GM04504 (cell line): ENCODE measurements at places on chromosomes 7 and 10.

GRCh38 chr7:77542895-77543294, 5.8 kb downstream of the PTPN12 start:
- no peak for DNase-seq

- no peak for DNase-seq
Measured at GRCh38 chr10:8049045-8049864, 5.2 kb upstream of the GATA3 start.

GRCh38 chr7:51255536-51256208, 60.9 kb downstream of the COBL start:
- DNase-seq: no peak

GRCh38 chr10:33612551-33612950, 278.1 kb upstream of the NRP1 start:
- peak; percentile 68 for DNase-seq

DNA sequence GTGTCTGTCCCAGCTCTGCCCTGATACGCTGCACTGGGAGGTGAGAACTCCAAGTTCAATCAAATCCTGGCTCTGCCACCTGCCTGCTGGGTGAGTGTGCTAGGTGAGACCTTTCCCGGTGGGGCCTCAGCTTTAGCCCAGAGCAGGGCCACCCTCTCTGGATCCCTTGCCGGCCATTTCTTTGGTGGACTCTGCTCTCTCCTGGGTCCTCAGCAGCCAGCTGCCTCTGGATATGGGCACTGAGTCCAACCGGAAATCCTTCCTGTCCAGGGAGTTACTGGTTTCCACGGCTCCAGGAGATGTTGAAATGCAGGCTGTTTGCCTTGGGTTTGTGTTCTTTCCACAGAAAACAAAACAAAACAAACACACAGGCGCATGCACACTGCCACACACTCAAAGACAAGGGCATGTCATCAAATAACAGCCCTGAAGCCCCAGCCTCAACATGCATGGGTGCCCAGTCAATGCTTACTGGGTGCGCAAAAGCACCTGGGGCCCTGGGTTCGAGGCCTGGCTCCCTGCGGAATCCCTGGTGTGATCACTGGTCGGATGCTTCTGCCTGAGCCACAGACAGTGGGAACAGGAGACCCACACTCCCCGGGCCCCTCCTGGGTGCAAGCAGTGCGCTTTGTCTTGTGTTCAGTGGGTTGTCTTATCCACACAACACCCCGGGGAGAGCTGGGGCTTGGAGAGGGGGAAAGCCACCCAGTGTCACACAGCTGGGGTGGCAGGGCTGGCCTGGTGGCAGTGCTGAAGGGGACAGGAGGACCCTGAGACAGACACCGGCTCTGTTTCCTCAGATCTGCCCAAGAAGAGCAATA, 33.1 kb downstream of the PPIF start:
- peak; percentile 77 for DNase-seq

DNA sequence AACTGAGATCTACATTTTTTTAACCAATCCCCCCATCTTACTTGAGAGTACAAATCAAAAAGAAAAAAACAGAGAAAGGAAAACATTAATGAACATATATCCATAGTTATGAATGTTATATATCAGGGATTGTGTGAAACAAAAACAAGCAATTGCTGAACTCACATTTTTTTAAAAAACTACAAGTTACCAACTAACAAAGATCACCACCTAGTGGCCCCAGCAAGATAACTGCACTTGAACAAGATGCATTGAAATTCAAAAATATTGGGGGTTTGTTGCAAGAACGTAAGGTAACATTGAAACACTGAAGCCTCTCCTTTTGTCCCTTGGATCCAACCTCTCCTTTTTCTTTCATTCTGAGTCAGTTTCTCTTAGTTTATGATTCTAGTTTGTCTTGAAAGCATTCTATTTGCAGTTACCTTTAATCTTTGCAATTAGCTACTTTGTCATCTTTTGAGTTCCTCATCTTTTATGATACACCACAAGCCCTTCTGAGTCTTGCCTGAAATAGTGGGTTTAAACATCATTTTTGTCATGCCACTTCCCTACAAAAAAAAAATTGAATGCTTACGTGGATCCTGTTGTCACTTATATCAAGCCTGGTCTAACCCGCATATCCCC, 87.3 kb upstream of the TES start:
- peak; percentile 3 for DNase-seq

GRCh38 chr10:29859521-29860130, 199.8 kb downstream of the JCAD start:
- DNase-seq: no peak

- DNase-seq: no peak
Measured at GRCh38 chr7:1704811-1705738, 35.0 kb downstream of the ELFN1 start.

DNA sequence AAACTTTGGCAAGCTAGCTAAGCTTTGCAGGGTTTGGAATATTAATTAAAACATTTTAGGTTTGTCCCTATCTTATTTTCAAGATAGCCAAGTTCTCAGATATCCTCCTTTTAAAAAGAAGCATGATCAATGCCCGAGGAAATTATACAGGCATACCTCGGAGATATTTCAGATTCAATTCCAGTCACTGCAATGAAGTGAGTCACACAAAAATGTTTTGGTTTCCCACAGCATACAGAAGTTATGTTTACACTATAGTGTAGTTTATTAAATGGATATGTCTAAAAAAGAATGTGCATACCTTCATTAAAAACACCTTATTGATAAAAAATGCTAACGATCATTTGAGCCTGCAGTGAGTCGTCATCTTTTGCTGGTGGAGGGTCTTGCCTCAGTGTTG, 382.9 kb upstream of the NPVF start:
- no peak for DNase-seq

DNA sequence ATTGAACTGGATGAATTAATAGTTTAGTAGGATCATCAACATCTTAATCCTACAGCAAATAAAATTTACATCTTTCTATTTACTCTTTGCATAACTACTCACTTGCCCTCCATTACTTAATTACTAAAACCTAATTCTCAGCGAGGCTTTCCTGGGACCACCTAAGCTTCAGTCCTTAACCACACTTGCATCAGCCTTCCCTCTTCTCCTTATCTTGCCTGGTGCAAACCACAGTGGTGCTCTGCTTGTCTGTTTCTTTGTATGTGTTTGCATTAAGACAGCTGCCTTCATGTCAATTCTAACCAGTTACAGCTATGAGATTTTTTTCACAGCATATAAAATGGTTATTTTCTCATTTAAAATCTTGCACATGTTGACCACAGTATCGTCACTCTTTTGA, 72.6 kb upstream of the ZNF92 start:
- DNase-seq: no peak

GRCh38 chr10:29142516-29143314, 146.2 kb upstream of the LYZL1 start:
- DNase-seq: no peak

- DNase-seq: no peak
Measured at GRCh38 chr7:23717788-23718187, 7.8 kb downstream of the STK31 start.

DNA sequence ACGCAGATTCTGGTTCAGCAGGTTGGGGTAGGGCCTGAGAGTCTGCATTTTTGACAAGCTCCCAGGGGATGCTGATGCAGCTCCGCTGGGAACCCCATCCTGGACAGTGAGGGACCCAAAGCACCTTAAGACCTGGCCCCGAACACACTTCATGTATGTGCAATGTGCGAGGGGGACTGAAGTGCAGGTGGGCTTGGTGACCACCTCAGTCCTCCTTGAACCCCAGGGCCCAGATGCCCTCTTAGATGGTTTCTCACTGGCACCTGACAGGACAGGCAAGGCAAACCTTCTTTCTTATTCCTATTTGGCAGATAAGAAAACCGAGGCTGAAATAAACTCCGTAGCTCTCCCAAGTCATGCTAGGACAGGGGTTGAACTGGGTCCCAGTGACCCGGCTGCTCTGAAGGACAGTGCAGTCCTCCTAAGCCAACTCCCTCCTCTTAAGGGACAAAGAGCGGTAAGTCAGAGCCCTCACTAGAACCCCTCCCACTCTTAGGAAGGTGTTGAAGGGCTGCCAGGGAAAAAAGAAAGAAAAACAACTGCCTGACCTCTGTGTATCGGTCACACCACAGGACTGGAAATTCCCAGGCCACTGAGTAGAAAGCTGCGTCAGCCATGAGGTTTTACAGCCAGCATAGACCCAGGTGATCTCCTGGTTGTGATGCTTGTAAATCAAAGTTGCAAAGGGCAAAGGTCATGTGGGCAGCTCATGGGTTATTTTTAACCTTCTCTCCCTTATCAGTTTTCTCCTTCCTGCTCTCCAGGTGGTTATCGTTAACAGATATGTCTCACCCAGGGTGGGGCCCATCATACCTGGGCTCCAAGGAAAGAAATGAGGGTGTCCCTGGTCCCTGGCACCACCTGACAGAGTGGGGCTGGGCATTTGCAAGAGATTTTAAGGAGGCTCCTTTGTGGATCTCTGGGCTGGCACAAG, 90.9 kb upstream of the SMNDC1 start:
- peak; percentile 72 for DNase-seq

- no peak for DNase-seq
Measured at GRCh38 chr10:91187156-91187555, 33.3 kb upstream of the PCGF5 start.

DNA sequence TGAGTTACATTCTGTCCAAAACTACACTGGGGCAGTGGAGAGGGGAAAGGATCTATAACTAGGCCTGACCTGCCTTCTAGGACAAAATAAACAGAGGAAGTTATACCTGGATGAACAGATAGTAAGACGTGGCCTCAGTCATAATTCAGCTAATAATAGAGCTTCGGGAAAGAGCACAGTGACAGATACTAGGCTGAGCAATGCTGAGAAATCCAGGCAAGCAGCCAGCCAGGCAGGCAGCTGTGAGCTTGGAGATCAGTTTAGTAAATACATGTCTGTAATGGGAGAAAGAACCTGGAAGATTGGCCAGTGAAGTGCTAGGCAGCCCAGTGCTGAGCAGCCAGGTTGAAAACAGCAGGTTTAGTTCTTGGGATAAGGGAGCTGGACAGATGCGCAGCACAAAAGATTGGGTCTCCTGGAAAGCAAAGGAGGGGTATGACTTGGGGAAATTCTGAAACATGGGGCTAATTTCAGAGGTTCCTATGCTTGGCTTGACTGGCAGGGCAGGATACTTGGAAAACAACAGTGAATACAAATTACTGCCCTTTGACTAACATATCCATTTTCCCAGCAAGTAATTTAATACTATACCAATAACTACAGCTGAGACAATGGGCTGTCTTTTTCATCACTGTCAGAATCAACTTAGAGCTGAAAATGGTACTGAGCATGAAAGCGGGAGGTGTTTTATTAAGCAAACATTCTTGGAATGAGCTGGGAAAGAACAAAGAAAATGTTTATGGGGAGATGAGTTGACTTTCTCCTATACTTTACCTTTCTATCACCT, 140.8 kb downstream of the DGKB start:
- DNase-seq: peak; percentile 85

- no peak for DNase-seq
Measured at GRCh38 chr10:77641344-77641743, 3.7 kb upstream of the KCNMA1 start.

DNA sequence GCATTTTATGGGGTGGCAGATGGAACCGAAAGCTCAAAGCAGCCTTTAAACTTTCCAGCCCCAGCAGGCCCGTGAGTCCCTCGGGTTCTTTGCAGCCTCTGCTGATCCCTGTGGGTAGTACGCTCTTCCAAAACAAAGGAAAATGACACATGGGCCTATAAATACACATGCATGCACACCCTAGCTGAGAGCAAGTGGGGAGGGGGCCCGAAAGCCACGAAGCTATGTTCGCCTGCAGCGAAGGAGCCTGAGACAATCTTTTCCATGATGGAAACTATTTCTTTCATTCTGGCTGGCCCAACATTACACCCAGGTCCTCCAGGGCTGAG, 32.2 kb downstream of the CALML5 start:
- DNase-seq: no peak

DNA sequence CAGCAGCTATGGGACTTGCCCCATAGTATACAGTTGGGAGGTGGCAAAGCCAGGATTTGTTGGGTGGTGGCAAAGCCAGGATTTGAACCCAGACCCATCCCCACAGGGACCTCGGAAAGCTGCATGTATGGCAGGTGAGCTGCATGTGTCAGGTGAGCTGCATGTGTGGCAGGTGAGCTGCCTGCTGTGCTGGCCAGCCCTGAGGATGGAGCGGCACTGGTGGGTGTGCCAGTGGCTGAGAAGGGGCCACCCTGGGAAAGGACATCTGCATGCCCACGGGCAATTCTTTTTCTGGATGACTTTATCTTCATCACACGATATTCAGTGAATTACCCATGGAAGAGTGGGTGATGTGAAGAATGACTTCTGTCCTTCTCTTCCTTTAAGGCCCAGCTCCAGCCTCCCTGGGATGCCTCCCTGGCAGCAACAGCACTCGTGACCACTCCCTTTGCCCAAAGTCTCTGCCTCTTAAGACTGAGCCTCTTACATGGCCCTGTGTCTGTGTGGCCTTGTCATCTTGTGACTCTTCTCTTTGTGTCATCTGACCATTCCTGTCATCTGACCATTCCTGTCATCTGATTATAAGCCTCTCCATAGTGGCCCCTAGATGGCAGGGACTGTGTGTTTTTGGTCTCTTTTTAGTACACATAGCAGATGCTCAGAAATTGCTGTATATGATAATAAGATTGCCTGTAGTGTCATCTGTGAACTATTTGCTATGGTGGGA, 25.0 kb downstream of the CLEC2L start:
- no peak for DNase-seq

- no peak for DNase-seq
Measured at GRCh38 chr10:120052964-120053702, 160.6 kb downstream of the SEC23IP start.

GRCh38 chr10:77919713-77920108, 6.8 kb downstream of the DLG5 start:
- DNase-seq: no peak

DNA sequence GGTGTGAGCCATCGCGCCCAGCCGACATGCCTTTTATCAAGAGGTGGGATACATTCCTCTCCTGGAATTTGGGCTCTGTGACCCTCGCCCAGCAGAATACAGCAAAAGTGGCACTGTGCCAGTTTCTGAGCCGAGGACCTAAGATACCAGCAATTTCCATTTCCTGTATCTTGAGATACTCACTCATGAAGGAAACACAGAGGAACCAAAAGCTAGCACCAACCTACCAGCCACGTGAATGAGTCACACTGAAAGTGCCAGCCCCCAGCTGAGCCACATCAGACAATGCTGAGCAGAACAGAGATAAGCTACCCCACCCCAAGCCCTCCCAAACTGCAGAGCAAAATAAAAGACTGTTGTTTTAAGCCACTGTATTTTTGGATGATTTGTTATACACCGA, 56.3 kb downstream of the CACUL1 start:
- DNase-seq: no peak

GRCh38 chr7:74082770-74083116, 861 bp upstream of the LIMK1 start:
- no peak for DNase-seq
